Uterus (tissue), 4 donors: ENCODE measurements at places on chromosomes 2 and 18. TPM values are rescaled to one million over a fixed set of nuclear protein-coding genes. Genes with fewer than 3 reads are reported as not detected.
A peak's percentile ranks its signal among the peaks of the same experiment; 100 is the strongest.

DNA sequence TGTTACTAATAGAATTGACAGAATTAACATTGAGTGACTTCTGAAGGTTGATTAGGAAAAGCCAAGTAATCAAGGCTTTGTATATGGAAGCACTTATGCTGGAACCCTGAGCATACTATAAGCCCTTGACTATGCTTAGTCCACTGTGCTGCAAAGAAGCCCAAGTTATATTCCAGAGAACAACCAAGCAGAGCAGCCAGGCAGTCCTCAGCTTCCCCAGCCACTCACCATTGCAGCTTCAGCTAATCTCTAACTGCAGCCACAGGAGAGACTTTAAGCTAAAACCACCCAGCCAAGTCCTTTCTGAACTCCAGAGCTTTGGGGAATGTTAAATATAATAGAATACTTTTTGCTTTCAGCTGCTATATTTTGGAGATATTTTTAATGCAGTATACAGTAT is 164.4 kb upstream of the VWC2L start:
- no peak for DNase-seq

DNA sequence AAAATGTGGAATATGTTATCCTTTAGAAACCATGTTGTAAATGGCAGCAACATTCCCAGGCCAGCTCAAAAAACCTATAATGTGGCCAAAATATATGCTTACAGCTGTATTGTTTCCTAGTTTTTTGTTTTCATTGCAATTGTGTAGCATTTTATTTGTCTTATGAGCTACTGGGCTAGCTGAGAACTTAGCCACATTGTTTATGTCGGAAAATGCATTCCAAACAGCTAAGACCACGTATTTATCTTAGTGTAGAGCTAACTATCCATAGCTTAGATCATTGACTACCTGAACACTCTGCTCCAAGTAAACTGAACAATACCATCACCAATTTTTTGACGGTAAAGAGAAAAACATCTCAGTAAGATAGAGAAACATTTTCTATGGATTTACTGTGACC is 38.4 kb downstream of the METAP1D start:
- DNase-seq: no peak

DNA sequence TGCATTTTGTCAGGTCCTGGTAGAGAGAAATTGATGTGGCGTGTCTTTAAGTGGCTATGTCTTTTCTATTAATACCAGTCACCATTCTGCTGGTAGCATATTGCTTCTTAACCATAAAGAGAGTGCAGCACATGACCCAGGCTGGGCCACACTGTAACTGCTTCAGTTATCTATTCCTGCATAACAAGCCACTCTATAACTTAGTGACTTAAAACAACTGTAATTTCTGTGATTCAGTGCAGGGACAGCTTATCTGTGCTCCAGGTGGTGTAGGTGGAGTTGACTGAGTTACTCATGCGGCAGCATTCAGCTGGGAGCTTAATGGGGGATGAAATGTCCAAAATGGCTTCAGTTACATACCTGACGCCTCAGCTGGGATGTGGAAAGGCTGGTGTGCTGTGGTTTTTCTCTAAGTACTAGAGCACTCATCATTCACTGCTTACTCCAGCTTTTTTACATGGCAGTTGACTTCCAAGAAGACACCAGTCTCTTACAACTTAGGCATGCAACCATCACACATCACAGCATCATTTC is 742.4 kb downstream of the SATB2 start:
- no peak for DNase-seq

GRCh38 chr2:143575340-143575739 is 446.1 kb downstream of the ARHGAP15 start:
- DNase-seq: no peak

DNA sequence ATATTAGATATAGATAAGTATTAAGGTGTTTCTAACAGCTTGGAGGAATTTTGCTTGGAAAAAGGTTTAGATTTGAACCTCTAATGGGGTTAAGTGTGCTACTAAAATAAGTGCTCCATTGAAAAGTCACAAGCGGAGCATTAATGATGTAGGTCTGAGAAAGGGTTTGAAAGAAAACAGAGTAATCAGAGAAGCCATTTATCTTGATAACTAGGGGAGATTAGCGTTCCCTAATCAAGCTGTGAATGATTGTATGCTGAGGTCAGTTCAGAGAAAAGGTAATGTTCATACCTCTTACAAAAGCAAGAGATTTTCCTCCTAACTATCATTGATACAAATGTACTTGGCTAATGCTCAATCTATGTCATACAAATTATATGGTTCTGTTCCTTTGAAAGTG is 1.5 kb downstream of the ARHGAP25 start:
- no peak for DNase-seq

GRCh38 chr2:24972315-24972961 is 683 bp upstream of the DNAJC27 start:
- peak; percentile 33 for DNase-seq

GRCh38 chr2:197803033-197803444 is 1.4 kb upstream of the PLCL1 start:
- no peak for DNase-seq

DNA sequence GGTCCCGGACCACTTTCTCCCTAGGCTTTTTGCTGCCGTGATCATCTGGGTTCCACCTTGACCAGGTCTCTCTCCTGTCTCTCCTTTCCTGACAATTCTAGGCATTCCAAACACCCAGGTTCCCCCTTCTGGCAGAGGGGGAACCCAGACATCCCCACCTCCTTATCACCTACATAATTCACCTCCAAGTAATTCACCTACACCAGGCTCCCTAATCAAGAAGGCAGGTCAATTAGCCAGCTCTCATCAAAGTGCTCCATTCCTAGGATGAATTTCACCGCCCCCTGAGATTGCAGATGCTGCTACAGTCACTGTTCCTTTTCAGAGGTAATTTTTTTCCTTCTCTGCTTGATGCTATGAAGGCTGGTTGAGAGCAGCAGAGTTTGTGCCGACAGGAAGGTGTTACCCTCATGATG is 42.3 kb upstream of the ATG16L1 start:
- no peak for DNase-seq

GRCh38 chr18:48390641-48391040 is 18.5 kb downstream of the ZBTB7C start:
- DNase-seq: no peak

GRCh38 chr18:12455496-12455895 is 47.8 kb downstream of the PRELID3A start:
- DNase-seq: no peak

GRCh38 chr2:64295326-64296139 is 151.3 kb upstream of the PELI1 start:
- no peak for DNase-seq

- DNase-seq: no peak
Measured at GRCh38 chr2:36455788-36456187, 100.2 kb downstream of the CRIM1 start.

- no peak for DNase-seq
Measured at GRCh38 chr18:75376004-75376403, 51.5 kb downstream of the SMIM21 start.

- DNase-seq: no peak
Measured at GRCh38 chr18:7982216-7982615, 415.1 kb downstream of the PTPRM start.

DNA sequence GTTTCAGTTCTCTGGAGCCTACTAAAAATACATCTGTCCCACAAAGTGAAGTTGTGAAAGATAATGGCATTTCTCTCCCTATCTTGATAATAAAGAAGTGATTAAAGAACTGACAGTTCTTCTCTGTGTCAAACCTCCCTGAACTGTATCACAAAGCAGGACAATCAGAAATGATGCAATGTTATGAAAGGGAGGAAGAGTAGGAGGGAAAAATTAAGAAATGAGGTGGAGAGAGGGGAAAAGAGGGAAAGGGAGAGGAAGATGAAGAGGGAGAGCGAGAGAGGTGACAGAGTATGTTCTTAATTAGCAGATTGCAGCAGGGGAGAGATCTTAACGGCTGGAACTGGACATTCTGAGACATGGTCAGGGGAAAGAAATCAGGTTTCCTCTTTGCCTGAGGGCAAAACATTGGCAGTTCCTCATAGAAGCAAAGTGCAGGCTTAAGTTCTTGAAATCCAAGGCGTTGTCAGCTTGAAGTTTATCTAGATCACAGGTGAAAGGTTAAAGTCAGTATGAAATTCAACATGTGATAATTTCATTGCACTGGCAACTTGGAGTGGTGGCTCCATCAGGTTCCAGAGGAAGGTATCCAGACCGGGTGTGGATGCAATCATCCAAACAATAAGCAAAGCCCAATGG is 54.6 kb downstream of the RDH14 start:
- DNase-seq: no peak

- no peak for DNase-seq
Measured at GRCh38 chr2:60972889-60973656, 44.4 kb upstream of the PEX13 start.

- DNase-seq: no peak
Measured at GRCh38 chr18:3119401-3120341, 100.1 kb downstream of the MYOM1 start.

DNA sequence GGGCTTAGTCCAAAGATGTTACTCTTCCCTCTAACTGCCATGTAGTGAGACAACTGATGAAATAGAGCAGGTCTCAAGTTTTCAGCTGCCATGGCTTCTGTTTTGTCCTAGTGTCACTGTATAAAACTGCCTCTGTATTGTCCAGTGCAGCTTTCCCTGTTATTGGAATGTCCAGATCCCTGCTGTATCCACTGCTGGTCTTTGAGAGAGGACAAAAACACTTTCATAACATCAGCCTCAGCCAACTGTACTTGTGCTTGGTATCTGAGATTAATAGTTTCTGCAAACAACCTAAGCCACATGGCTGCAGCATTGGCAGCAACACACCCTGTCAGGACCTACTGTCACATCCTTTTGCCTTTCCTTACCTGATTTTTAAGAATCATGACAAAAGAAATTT is 480.2 kb downstream of the LPIN1 start:
- DNase-seq: no peak

GRCh38 chr2:121075006-121075551 is 209.9 kb downstream of the TFCP2L1 start:
- peak; percentile 53 for DNase-seq

DNA sequence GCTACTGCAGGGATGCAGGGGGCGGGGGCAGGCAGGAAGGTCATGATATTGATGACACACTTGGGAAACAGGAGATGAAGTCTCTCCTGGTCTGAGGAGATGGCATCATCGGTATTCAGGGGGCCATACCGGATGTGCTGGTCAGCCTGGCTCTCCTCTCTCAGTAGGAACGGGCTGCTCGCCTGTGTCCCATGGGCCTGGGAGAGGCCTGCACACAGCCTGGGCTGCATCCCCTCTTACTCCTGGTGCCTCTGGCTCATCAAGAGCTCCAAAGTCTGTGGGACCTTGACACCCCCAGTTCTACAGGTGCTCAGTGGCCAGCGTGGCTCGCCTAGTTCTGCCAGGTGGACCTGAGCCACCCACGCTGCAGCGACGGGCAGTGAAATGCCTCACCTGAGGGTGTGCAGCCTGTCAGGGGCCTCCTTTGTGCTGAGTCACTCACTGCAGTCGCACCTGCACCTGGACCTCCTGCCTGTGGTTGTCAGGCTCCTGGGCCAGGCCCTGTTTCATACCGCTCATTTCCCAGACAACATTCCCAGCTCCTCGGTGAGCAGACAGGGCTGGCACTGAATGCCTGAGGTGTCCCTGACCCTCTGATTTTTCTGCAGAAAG is 18.6 kb upstream of the CNDP1 start:
- DNase-seq: no peak

- no peak for DNase-seq
Measured at GRCh38 chr2:140975237-140975636, 1155.6 kb downstream of the LRP1B start.

GRCh38 chr2:6196449-6196848 is 504.3 kb downstream of the SOX11 start:
- no peak for DNase-seq

GRCh38 chr2:155982135-155982534 is 350.4 kb downstream of the NR4A2 start:
- DNase-seq: no peak

- DNase-seq: no peak
Measured at GRCh38 chr2:56613254-56613653, 429.5 kb downstream of the CCDC85A start.

DNA sequence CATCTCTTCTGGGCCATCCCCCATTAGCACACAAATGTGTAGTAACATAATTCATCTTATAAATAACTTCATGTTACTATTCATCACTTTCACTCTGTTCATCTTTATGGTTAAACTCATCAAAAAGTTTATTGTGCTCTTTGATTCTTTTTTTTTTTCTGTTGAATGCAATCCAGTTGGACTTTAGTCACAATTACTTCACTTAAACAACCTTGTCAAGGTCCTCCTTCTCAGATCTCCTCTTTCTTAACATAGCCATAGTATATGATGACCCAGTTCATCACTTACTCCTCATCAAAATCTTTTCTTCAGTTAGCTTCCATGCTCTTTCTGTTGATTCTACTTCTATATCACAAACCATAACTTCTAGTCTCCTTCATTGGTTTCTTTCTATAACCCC is 80.2 kb upstream of the ZC3H15 start:
- no peak for DNase-seq

GRCh38 chr2:54041135-54041534 is 70.3 kb upstream of the PSME4 start:
- DNase-seq: no peak

DNA sequence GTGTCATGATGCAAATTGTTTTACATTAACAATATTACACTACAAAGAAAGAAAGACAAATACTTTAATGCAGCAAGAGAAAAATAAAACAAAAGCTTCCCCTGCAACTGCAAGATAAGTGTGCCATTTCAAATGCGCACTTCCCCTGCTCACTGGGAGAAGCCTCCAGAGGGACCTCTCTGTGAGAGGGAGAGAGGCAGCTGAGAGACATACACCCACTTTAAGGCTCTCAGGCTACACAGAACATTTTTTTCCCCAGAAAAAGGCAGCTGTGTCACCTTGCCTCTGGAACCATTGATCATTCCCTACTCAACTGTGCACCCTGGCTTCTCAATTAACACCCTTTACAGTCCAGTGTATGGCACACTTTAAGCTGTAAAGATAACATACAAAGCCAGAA is 75.2 kb downstream of the DPP4 start:
- DNase-seq: no peak

The DAW1 gene
- total RNA-seq: not detected

The RAB6C gene
- not detected for total RNA-seq

The CPO gene
- total RNA-seq: not detected

The GCA gene
- total RNA-seq: 16.7 TPM

The DYNAP gene
- total RNA-seq: not detected

The HNMT gene
- total RNA-seq: 66.2 TPM

The FZD7 gene
- 15.0 TPM for total RNA-seq

The SPP2 gene
- 1.3 TPM for total RNA-seq

The ALPG gene
- total RNA-seq: not detected

The STAM2 gene
- 83.0 TPM for total RNA-seq

The NRBP1 gene
- total RNA-seq: 57.6 TPM

The SPDYA gene
- not detected for total RNA-seq

The SERPINB11 gene
- not detected for total RNA-seq

The ORC2 gene
- 53.3 TPM for total RNA-seq

The ASB18 gene
- total RNA-seq: not detected

The CLEC4F gene
- 2.6 TPM for total RNA-seq

The CHRNG gene
- total RNA-seq: not detected

The ZNF142 gene
- 40.3 TPM for total RNA-seq

The RSAD2 gene
- total RNA-seq: 12.2 TPM

The NBAS gene
- 36.2 TPM for total RNA-seq
